ENCODE measurements at places on chromosomes 7 and 10.

- DNase-seq: peak; percentile 49
These were observed 63.5 kb downstream of the LGI1 start for GRCh38 chr10:93821051-93821772.

DNA sequence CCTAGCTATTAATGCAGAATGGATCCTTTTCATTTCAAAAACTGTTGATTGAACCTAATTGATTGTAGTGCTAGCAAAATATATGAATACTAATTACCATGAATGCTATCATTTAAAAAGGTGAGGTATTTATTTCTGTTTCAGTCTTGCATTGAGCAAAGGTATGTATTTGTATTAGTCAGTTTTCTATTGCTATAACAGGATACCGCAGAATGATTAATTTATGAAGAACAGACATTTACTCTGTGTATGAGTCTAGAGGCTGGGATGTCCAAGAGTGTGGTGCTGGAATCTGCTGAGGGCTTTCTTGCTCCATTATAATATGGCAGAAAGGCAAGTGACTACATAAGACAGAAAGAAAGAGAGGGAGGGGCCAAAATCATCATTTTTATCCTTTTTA, 199.2 kb downstream of the KIF20B start:
- DNase-seq: no peak

GRCh38 chr7:150926066-150926465, 52.1 kb downstream of the KCNH2 start:
- DNase-seq: no peak

- DNase-seq: no peak
These were observed 35.5 kb upstream of the PPIF start for GRCh38 chr10:79311581-79312407.

DNA sequence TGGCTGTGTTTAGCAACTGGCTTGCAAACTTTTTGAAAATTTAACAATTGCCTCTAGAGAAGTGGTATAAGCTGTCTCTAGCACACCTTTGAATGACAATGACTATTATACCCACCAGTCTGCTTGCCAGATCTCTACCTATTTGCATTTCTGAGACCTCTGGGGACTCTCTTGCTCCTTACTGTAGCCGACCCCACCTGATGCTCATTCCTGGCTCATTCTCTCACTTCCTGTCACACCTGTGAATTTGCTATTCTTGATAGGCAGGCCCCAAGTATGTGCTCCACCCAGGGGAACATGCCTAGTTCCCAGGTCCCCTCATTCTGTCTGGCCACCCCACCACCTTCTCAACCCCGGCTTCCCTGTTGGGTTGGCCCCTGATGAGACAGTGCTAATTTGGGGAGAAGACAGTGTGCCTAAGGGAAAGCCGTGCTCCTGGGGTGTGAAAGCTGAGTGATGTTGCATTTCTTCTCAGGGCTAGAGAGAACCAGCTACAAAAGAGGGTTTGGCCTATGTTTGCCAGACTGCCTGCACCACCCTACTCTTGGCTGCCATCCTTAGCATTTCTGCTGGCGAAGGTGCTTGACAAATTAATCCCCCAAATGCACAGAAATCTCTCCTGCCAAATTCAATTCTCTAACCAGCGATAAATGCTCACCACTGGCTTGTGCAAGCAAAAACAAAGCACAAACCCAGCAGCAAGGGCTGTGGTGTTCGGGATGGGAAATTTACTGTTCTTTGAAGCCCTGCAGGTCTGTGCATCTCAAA, 138.2 kb downstream of the RPS24 start:
- DNase-seq: no peak

DNA sequence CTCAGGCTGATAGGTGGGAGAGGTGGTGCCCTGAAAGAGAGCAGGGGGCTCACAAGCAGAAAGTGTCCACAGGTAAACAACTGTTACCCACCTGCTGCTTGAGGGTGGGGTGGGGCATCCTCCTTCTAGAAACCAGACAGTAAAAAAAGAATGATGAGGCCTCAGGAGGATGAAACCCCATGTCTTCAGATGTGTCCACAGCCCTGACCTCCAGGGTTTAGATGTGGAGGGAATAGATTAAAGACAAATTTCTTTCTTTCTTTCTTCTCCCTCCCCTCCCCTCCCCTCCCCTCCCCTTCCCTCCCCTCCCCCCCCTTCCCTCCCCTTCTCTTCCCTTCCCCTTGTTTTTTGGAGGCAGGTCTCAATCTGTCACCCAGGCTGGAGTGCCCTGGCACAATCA, 333.5 kb upstream of the NUPR2 start:
- no peak for DNase-seq

GRCh38 chr10:128921389-128922022, 545.5 kb upstream of the MGMT start:
- DNase-seq: no peak

DNA sequence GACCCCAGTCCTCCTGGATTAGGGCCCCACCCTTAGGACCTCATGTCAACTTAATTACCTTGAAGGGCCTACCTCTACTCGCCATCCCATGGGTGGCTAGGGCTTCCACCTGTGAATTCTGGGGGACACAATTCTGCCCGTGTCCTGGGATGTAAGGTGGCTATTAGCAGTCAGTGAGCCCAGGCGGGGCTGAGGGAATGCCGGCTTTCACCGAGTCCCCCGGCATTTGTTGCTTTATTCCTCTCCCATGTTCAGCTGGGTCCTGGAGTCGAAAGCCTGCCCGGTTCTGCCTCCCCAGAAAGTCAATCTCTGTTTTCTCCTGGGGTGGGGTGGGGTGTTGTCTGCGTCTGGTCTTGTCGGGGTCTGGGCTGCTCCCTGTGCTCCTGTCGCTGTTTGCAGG, 125.6 kb downstream of the GLRX3 start:
- DNase-seq: no peak

DNA sequence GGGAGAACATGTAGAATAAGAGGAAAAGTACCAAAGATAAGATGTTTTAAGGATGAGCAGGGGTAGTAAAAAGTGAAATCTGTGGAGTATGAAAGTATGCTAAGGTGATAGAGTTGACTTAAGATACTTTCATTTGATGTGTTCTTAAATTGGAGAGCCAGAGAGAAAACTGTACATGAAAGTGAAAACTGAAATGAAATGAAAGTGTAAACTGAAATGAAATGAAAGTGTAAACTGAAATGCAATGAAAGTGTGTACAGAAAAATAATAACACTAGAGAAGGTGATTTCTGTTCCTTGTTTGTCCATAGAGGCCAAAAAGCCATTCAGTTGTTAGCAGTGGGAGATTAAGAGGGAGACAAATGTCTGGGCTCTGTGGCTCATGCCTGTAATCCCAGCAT, 17.5 kb downstream of the AHR start:
- DNase-seq: no peak

GRCh38 chr7:139526578-139527544, 3.4 kb downstream of the CLEC2L start:
- no peak for DNase-seq

DNA sequence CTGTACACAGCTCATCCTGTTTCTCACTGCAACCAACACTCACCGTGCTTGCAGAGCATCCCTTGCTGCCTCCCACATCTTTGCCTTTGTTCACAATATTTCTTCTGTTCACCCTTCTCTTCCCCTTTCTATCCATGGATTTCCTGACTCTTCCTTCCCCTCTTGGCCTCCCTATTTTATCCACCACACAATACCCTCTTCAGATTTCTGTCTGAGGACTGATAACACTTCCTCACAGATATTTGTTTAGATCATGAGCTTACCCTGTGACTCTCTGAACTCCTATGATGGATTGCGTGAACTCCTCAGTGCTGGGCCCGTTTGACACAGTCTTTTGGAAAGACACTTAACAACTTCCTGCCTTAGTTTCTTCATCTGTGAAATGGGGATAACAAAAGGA, 62.8 kb upstream of the GPR158 start:
- DNase-seq: no peak

- no peak for DNase-seq
These were observed 78.5 kb downstream of the SHH start for GRCh38 chr7:155733582-155734444.

GRCh38 chr7:108335269-108335918, 120.8 kb downstream of the NRCAM start:
- DNase-seq: peak; percentile 28

GRCh38 chr10:130403153-130404075, 267.2 kb downstream of the GLRX3 start:
- DNase-seq: no peak

- peak; percentile 76 for DNase-seq
These were observed 19.0 kb upstream of the ANKRD2 start for GRCh38 chr10:97553575-97554031.

- DNase-seq: no peak
These were observed 11.4 kb upstream of the HKDC1 start for GRCh38 chr10:69208761-69209160.

- no peak for DNase-seq
These were observed 61.9 kb upstream of the LANCL2 start for GRCh38 chr7:55303220-55303619.

- DNase-seq: peak; percentile 34
These were observed 414 bp downstream of the HOXA2 start for GRCh38 chr7:27101957-27102580.

- peak; percentile 94 for DNase-seq
These were observed 141.9 kb upstream of the RHEB start for GRCh38 chr7:151661587-151661986.

DNA sequence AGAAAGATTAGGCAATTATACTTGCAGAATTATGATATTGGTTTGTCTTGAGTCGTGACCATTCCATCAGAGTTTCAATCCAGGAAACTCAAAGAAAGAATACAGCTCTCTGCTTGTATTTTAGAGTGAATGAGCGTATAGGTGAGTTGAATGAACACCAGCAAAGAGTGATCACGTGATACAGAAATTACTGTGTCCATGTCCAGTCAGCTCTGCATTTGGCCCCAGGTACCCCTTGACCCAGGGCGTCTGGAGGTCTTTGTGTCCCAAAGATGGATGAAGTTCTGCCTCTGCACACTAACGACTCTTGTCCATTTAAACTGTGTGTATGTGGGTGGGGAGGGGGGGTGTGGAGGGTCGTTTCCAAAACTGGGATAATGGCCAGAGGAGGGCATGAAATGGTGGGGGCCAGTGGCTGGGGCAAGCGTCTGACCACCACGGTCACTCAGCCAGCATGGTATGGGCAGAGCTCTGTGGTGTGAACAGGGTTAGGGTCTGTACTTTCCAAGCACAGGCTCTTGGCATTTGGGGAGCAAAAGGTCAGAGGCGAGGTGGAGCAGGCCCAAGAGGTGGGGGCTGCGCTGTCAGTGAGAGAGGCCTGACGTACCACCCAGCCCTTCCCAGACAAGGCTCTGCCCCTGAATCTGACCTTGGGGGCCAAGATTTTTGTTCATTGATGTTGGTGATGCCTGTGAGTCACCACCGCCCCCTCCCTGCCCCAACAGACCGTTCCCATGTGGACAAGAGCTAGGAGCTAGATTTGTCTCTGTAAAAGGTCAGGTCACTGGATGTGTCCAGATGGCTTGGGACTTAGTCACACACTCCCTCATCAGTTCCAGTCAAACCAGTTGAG, 1.4 kb downstream of the PTPRE start:
- peak; percentile 89 for DNase-seq

DNA sequence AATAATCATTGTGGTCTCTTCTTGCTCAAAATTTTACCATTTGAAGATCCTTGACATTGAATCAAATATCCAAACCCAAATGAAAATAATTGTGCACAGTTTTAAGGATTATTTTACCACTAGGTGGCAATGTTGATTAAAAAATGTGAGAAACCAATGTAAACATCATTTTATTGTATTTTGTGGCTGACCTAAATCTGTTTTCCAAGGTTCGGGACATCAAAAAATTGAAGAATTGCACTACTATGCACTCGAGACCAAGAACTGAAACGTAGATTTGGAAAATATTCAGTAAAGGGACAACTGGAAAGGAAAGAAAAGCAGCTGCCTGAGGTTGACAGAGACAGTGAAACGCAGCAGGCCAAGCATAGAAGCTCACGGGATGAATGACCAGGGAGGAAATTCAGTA, 259.3 kb downstream of the SNX13 start:
- DNase-seq: peak; percentile 51

- DNase-seq: no peak
These were observed 19.1 kb upstream of the PVRIG start for GRCh38 chr7:100200693-100201092.

DNA sequence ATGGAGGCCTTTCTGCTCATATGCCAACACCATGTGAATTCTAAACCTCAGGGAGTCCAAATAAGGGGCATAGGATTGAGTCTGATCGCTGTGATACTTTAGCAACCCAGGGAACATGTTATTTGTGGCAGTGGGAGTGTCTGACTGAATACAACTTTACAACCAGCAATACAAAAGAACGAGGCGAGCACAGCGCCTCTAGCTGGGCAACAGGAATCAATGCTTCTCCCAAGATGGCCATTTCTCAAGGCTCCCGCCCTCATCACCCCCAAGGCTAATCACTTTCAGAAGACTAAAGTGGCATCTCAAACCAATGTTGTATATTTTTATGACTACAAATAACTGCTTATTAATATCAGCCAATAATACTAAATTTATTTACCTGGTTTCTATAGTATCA, 28.1 kb downstream of the YWHAG start:
- no peak for DNase-seq

- no peak for DNase-seq
These were observed 90.6 kb downstream of the PIP4K2A start for GRCh38 chr10:22623633-22624253.

DNA sequence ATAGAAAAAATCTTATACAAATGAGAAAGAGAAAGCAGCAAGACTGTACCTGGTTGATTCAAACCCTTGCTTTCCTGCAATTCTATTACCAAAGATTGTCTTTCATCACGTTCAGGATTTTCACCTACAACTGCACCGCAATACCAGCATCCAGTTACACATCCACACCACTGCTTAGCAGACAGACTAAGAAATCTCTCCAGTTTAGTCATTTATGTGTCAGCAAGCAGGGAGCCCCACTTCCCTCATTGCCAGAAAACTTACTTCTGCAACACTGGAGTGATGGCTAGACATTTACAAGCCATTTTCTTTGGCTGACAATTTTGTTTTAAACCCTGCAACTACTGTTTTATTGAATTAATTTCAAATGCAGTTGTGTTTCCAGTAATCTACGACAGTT, 359.6 kb upstream of the MEOX2 start:
- no peak for DNase-seq

DNA sequence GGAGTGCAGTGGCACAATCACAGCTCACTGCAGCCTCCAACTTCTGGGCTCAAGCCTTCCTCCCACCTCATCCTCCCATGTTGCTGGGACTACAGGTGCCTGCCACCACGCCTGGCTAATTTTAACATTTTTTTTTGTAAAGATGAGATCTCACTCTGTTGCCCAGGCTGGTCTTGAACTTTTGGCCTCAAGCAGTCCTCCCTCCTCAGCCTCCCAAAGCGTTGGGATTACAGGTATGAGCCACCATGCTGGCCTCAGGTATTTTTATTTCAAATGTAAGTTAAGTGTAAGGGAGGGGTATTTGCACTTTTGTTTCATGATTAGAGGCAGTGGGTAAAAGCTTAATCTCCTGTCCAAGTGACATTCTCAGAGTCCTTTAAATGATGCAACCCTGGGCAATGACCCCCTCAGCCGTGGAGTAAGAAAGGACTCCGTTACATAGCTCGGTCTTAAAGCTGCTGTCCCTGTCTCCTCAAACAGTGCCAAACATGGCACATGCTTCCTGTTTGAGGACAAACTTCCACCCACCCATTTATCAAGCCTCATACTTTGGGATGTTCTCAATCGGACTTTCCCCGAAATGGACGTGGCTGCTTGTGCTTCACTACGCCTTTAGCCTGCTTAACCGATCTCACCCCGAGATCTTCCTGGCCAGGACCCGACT, 296.1 kb downstream of the BAMBI start:
- no peak for DNase-seq

Data from kidney tubule cell (primary cell).